ENCODE measurements at places on chromosomes 2 and 18.

DNA sequence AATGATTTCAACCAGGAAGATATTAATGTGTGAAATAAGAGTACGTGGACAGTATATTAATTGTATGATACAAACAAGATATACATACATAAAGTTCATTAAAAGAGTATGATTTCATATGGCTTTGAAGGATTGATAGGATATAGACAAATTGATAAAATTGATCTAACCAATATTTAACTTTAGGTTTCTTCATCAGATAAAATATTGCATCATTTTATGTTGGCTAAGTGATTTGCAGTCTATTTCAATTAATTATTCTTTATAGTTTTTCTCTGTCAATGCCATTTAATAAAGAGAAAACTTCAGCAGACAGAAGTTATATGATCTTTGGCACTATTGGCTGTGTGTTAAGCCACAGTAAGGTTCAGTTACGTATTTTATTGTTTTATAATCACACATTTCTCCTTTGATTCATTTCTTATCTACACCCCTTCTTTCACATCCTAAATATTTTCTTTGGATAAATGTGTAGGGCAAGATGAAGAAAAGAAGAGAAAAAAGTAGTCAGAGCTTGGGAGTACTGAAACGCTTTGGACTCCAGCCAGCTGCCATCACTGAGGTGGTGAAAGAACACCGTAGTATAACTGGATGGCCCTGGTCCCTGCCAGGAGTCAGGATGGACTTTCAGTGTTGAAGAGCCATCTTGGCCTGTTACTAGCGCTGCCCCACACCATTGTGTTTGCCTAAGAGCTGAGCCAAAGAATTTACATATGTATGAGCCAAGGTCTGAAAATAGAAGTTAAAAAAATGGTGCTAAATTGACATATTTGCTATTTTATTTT lies 9.8 kb upstream of the CPS1 start:
- H3K27ac ChIP-seq: no peak overlapping the region
- peaks cover under 1% of the 10 kb centered on the region for H3K27me3 ChIP-seq
- H3K36me3 ChIP-seq: no peaks in the 10 kb centered on the region
- H3K4me1 ChIP-seq: no peaks in the 10 kb centered on the region

- H3K4me3 ChIP-seq: peak overlapping the region; percentile 90
- H3K27me3 ChIP-seq: no peaks in the 10 kb centered on the region
- H3K4me1 ChIP-seq: peaks cover 91% of the 10 kb centered on the region
- DNase-seq: peak; percentile 93
- H3K36me3 ChIP-seq: no peaks in the 10 kb centered on the region
Measured at GRCh38 chr2:239267288-239267951, 133.4 kb downstream of the HDAC4 start.

GRCh38 chr18:5253910-5254309 lies 41.6 kb downstream of the ZBTB14 start:
- no peaks in the 10 kb centered on the region for H3K36me3 ChIP-seq
- no peaks in the 10 kb centered on the region for H3K4me1 ChIP-seq
- DNase-seq: no peak
- no peak overlapping the region for H3K27ac ChIP-seq

- H3K27ac ChIP-seq: no peak overlapping the region
- no peak for DNase-seq
- H3K4me3 ChIP-seq: no peak overlapping the region
- no peaks in the 10 kb centered on the region for H3K4me1 ChIP-seq
- no peaks in the 10 kb centered on the region for H3K27me3 ChIP-seq
Measured at GRCh38 chr2:186159101-186159500, 327.0 kb upstream of the ZC3H15 start.

Data from naive thymus-derived CD8-positive, alpha-beta T cell (primary cell).